Psoas muscle (tissue), 8 donors: ENCODE measurements at places on chromosomes 7 and 10. TPM values are rescaled to one million over a fixed set of nuclear protein-coding genes. Genes with fewer than 3 reads are reported as not detected.

Gene LRRC18
- not detected for total RNA-seq

- no peak overlapping the region for H3K27ac ChIP-seq
- no peaks in the 10 kb centered on the region for H3K36me3 ChIP-seq
- H3K27me3 ChIP-seq: no peaks in the 10 kb centered on the region
- no peak overlapping the region for H3K4me3 ChIP-seq
- no peaks in the 10 kb centered on the region for H3K4me1 ChIP-seq
Measured at GRCh38 chr7:50421043-50421442, 29.1 kb downstream of the FIGNL1 start.

DNA sequence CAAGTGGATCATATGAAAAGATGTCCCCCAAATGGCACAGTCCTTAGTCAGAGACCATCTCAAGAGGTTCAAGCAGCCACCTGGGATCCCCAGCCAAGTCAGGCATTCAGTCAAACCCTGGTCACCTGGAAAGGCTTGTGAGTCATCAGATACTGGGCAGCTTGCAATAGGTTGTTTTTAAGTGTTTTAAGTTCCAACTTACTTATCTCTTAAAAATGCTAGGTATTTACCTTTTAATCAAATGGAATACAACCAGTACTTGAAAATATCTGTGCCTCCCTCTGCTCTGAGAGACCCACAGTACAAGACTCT lies 262.2 kb downstream of the WDR11 start:
- H3K4me1 ChIP-seq: no peaks in the 10 kb centered on the region
- H3K27ac ChIP-seq: no peak overlapping the region
- DNase-seq: no peak
- H3K27me3 ChIP-seq: peaks cover 2% of the 10 kb centered on the region

GRCh38 chr7:89680161-89680560 lies 474.1 kb upstream of the STEAP1 start:
- no peak overlapping the region for H3K4me3 ChIP-seq
- H3K4me1 ChIP-seq: no peaks in the 10 kb centered on the region
- DNase-seq: no peak
- no peak overlapping the region for H3K27ac ChIP-seq

Gene YWHAG
- 404 TPM for total RNA-seq

DNA sequence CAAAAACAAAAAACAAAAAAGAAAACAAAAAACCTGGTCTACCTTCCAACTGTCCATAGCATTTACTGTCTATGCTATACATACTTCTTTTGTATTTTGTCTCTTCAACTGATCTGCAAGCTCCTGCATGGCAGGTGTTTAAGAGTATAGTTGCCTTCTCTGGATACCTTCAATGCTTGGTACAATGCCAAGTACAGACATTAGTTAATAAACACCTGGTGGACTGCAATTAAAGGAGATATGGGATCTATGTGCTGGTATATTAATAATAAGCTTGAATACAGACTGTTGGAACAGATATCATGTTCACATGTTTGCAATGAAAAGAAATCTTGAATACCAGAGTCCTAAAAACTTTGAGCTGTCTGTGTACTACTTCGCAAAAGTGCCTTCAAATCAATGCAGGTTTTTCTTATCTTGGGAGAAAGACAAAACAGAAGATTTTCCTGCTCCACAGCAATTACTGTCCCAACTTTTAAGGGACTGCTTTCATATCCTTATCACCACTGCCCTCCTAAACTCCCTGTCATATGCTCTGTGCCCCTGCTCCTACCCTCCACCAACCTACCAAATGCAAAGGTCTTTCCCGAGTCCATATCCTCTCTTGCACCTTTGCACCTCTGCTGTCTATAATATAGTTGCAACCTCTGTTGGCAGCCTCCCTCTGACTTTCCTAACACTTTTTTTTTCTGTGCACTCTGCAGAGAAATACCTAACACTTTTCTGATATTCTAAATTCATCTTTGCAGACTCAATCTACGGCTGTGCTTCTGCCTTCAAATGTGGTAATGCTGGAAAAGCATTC lies 85.1 kb downstream of the DNMBP start:
- no peak for DNase-seq
- no peak overlapping the region for H3K27ac ChIP-seq
- peaks cover 23% of the 10 kb centered on the region for H3K4me1 ChIP-seq
- H3K4me3 ChIP-seq: no peak overlapping the region
- no peaks in the 10 kb centered on the region for H3K36me3 ChIP-seq

DNA sequence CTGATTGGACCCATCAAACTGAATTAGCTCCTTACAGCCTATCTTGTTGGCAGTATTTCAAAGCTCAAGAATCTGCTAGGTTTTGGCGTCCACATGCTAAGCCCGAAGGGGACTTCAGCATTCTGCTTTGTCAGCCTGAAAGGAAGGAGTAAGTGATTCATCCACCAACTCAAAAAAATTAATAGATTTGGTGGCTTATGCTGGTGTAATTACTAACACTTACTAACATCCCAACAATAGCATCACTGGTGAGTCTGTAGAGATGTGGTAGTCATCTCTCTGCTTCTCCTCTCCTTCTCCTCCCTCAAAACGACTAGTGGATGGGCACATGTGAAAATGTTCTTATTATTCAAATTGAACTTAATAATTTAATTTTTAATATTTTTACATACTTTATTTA lies 53.8 kb upstream of the EGR2 start:
- no peaks in the 10 kb centered on the region for H3K36me3 ChIP-seq
- no peaks in the 10 kb centered on the region for H3K27me3 ChIP-seq
- H3K4me1 ChIP-seq: no peaks in the 10 kb centered on the region
- no peak overlapping the region for H3K27ac ChIP-seq
- DNase-seq: no peak
